ENCODE measurements at places on chromosomes 4 and X. TPM values are rescaled to one million over a fixed set of nuclear protein-coding genes. Genes with fewer than 3 reads are reported as not detected.
A peak's percentile ranks its signal among the peaks of the same experiment; 100 is the strongest.

SPINK2 gene
- not detected for total RNA-seq

GRCh38 chr4:87982036-87982435, 6.5 kb downstream of the SPP1 start:
- no peak for DNase-seq

CPZ gene
- 1.0 TPM for total RNA-seq

DNA sequence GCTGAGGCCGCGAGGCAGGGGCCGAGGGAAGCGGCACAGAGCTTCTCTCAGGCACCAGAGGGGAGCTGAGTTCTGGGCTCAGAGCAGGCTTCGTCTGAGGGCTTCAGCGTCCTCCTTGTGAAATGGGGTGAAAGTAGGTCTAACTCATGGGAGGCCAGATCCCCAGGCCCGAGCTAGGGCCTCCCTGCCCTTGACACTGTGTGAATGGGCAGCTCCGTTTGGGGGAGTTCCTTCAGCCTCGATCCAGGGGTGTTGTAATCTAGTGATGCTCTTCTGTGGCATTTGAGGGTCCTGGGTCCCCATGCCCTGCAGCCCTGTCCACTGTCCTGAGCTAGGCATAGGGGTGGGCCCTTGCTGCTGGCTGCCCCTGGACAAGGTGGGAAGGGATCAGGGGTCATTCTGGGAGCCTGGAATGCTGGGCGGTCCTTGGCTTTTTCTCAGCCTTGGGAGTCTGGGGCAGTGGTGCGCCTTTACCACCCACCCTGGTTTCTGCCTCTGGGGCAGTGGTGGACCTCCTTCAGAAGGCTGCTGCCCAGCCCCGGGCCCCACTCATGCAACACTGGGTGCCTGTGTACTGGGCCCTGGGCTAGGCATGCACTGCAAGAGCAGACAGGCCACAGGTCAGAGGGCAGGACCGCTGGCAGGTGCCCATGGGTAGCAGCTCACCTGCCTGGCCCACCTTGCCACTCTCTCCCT, 4.1 kb downstream of the SH3BP2 start:
- DNase-seq, result peak; percentile 24

DNA sequence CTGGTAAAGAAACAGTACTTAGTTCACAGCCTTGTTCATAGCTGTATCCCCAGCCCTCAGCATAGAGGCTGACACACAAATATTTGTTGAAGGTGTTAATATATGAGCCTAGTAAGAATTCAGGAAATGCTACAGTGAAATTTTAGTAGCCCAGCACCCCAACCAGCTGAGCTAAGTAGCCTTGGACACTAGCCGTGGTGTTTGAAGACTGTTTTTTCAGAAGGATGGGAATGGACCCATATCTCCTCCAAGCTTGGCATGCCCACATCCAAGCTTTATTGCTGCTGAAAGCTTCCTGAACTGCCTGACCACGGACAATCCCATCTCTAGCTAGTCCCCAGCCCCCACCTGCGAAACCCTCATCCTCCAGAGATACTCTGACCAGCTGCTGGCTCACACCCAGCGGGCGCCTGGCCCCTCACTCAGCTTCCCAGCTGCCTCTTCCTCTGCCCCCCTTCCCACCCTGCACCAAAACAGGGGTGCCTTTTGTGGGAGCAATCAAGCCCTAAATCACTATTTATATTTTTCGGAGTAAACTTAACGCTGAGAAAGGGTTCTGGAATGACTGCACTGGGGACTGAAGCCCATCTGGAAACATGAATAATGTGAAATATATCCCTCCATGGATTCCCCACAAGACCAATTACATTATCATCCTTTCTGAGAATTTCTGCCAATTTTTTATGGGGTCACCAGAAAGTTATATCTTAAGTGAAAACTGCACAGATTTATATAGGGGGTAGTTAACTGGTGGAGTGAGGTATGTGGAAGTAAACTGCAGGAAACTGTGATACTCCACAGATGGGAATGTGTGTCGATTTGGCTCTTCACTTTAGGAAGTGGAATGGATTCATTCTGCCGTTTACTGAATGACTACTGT, 41.1 kb upstream of the CBR4 start:
- DNase-seq, result no peak

ADH1C gene
- 373 TPM for total RNA-seq

DNA sequence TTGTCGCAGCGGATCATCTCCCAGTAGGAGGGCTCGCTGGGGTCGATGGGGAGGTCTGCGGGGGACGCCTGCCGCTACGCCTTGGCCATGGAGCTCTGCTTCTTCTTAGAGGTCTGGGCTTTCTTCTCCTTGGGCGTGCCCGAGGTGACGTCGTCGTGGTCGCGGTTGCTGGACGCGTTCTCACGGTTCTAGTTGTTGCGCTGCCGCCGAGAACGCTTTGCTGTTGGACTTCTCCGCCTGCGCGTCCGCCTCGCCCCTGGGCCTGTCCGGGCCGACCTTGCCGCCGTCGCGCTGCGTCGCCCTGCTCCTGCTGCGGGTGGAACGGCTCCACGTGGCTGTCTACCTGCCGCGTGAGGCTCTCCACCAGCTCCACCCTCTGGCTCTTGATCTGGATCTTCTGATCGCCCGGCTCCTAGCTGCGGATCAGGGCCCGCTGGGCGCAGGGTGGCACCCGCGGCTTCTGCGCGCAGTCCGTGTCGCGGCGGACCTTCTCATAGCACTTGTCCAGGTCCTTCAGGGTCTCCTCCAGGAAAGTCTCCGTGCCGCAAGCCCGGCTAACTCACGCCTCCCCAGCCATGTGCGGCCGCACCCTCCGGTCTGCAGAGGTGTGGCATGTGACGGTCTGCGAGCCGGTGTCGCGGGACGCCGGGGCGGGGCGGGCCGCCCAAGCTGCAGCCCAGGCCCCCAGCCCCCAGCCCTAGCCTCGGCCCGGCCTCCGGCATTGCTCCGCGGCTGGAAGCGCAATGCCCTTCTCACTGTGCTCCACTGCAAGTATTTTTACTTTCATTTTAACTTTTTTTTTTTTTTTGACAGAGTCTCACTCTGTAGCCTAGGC, 40.5 kb upstream of the OGT start:
- peak; percentile 34 for DNase-seq

GRCh38 chr4:38920677-38921076, 53.1 kb downstream of the FAM114A1 start:
- no peak for DNase-seq

- peak; percentile 85 for DNase-seq
Observed at GRCh38 chr4:37970702-37971101, 10.5 kb downstream of the PTTG2 start.

Data from left colon (tissue), 2 donors.